ENCODE measurements at places on chromosomes 6 and 20.

DNA sequence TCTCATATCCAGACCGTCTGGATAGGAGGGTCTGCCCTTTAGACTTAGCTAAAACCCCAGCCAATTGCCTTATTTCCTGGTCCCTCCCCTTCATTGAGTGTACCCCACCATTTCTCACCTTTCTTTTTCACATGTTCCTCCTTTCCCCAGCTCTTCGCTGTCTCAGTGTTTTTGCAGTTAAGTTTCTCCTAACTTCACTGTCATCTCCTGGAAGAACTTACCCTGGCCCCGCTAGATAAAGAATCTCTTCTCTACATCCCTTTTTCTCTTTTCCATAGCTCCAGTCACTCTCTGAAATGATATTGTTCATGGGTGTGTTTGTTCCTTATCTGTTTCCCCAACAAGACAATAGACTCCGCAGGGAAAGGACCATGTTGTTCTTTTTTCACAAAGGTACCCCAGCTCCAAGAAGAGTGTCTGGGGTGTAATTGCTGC lies 208.8 kb downstream of the TSHZ2 start:
- no peak for DNase-seq

DNA sequence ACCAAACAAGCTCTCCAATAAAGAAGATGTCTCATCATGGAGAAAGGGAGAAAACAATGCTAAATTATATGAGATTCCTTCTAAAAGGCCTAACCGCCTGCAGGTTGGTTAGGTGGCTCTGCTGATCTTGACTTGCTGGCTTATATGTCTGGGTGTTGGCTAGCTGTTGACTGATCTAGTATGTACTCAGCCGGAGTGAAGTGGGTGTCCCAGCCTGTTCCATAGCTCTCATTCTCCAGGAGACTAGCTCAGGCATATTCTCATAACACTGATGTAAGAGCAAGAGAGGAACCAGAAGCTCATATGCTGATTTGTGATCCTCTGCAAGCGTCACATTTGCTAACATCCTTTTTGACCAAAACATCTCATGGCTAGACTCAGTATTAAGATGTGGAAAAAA lies 473.0 kb downstream of the BMP2 start:
- no peak for DNase-seq

GRCh38 chr20:5046656-5047339 lies 45.5 kb upstream of the SLC23A2 start:
- DNase-seq = peak; percentile 69

GRCh38 chr20:10171864-10172751 lies 46.5 kb upstream of the SNAP25 start:
- DNase-seq = no peak

DNA sequence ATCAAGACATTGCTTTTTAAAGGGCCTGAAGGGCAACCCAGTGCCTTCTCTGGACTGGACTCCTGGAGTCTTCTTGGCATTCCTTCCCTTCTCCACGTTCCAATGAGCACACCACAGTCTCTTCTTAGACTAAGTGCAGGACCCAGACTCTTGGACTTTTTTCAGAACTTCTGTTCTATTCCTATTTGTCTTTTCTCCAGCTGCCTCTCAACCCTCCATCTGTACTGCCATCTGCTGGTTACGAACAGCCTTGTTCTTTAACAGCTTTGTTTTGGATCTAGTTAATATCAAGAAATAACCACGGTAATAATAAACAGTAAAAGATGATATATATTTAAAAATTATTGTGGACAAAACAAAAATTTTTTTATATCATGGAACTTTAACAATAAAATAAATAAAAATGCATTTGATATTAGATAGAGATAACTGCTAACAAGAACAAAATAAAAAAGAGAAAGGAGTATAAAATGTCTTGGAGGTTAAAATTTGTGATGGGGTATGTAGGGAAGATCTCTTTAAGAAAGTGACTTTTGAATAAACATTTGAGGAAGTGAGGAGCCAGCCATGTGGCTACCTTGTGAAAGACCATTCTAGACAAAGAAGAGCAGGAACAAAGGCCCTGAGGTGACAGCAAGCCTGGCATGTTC lies 105.1 kb upstream of the HCRTR2 start:
- DNase-seq = peak; percentile 65

GRCh38 chr6:143806282-143807102 lies 36.6 kb upstream of the LTV1 start:
- peak; percentile 78 for DNase-seq

DNA sequence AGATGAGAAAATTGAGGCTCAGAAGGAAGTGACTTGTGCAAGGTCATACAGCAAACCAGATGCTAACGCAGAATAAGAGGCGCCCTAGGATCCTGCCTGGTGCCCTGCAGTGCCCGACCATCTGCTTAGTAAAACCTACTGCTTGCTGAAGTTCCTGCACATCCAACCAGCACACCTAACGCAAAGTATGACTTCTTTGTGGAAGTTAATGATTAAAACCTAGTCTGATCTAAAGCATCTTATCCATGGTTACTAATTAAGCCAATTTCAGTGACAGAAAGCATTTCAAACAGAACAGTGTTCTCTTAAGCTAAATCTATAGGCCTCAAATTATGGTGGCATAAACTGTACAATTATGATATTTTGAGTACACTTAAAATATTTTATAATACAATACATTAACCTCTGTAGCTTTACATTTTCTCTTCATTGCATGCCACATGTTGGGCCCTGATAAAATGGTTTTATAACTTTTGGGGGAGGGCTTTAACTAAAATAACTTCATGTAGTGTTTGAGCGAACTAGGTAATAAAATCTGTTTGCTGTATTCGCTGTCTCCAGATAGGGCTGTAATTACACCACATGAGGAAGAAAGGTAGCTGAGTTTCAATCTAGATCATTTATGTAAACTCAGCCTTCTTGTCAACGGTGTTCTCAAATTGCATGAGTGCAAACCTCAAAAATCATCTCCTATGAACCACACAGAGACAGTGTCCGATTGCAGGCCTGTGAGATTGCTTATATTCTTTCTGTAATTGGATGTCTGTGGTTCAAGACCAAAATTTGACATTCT lies 37.5 kb upstream of the BEND3 start:
- DNase-seq = no peak

GRCh38 chr6:4794140-4794707 lies 18.0 kb downstream of the CDYL start:
- DNase-seq = no peak

Measured in AML-193 (cell line).